ENCODE measurements at places on chromosomes 1 and 21.

GRCh38 chr1:243420946-243421685 is 165.3 kb downstream of the SDCCAG8 start:
- DNase-seq: peak; percentile 25

DNA sequence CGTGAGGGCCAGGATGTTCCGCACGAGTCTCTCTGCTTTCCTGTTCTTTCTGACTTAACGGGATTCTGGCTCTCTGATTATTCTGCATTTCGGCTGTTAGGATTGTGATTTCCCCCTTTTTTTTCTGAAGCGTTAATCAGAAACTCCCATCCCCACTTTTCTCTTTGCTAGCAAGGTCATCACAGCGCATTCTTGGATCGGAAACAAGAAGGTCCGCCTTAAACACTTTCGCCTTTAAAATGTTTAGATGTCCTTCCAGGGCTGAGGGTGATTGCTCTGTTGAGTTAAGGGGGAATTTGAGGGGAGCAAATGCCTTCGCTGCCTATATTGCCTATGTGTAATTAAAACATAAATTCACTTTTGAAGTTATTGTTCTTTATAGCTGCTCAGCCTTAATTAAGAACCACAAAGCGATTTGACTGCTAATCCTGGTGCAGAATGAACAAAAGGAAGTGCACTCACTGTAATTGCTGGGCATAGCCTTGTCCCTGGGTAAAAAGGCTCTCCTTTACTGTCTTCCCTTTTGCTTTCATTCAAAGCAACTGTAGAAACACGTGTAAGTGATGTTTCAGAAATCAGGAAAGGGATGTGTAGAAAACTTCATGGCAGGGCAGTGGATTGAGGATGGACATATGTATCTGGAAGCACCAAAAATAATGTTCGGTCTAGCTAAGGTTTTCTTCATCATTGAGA is 1.2 kb downstream of the LAMC1 start:
- DNase-seq: peak; percentile 44

GRCh38 chr1:230550428-230550827 is 91.9 kb upstream of the COG2 start:
- DNase-seq: no peak

DNA sequence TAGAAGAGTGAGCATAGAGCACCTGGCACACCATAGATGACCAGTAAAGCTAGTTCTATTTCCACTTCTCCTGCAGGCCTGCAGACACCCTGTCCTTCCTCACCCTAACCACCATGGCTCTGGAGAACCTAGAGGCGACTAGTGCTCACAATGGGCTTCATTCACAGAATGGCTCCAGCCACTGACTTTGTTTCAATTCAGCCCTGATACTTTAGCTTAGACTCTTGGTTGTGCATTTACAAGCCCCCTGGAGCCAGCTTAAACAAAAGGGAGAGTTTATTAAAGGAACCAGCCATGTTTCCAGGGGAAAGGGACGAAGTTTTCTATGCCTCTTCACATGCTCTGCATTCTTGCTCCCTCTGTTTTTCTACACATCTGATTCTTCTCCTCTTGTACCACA is 123.7 kb downstream of the NAV1 start:
- no peak for DNase-seq

DNA sequence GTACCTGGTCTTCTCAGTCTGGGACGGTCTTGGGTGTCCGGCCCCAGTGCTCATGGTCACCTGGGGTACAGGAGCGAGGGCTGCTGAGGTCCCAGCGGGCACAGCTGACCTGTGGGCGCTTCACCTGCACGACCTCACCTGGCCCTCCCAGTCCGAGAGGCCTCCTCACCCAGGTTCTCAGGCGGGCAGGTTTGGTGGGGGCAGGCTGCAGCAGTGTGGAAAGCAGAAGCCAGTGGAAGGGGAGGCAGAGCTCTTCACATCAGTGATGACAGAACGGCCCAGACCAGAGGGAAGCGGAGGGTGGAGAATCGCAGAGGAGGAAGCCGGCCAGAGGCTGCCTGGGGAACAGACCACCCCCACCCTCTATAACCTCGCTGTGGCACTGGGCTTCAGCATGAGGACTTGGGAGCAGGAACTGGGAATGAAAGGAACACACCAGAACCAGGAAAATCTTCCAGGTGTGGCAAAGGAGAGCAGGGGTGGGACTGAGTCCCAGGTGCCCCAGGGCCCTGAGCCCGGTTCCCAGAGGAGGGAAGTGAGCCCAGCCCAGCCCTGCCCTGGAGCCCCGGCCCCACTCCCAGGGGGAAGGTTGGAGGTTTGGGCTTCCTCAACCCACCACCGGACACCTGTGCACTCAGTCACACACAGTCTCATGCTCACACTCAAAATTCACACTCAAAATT is 265.2 kb upstream of the VAMP3 start:
- DNase-seq: no peak

DNA sequence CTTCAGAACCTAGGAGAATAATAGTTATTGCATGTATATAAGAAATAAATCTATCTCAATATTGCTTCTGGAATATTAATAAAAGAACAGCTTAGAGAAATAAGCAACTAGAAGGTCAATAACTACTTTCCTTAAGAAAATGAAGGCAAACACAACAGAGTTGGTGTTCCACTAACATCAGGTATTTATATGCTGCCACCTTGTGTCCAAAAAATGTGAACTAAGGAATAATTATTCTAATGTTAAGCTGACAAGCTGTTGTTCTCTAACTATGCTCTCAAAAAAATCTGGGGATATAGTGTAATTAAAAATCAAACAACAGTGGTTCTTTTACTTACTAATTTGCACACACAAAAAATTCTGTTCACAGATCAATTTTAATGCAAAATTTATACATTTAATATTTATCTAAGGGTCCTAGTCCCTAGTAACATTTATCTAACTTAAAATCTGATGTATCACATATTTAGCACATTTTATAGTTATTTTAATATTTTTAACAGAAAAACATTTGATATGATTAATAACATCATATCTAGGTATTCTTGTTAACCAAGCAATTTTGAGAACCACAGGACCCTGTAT is 39.6 kb downstream of the UCHL5 start:
- peak; percentile 85 for DNase-seq

DNA sequence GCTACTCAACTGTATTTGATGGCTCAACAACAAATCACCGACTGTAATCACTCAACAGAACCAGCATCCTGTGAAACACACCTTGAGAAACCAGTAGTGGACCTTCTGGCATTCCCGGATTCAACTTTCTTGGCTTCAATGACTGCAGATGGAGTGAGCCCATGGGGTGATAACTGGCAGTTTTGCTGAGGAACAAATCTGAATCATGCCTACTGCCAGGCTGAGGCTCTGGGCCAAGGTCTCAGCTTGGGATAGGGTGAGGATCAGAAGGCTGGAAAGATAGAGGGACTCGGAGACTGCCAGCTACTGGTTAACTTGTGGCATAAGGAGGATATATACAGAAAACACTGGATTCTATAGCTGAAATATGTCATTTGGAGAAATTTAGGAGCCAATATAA is 63.5 kb upstream of the DIRAS3 start:
- no peak for DNase-seq

- peak; percentile 73 for DNase-seq
These were observed 21.7 kb downstream of the TMEM53 start for GRCh38 chr1:44652445-44653106.

DNA sequence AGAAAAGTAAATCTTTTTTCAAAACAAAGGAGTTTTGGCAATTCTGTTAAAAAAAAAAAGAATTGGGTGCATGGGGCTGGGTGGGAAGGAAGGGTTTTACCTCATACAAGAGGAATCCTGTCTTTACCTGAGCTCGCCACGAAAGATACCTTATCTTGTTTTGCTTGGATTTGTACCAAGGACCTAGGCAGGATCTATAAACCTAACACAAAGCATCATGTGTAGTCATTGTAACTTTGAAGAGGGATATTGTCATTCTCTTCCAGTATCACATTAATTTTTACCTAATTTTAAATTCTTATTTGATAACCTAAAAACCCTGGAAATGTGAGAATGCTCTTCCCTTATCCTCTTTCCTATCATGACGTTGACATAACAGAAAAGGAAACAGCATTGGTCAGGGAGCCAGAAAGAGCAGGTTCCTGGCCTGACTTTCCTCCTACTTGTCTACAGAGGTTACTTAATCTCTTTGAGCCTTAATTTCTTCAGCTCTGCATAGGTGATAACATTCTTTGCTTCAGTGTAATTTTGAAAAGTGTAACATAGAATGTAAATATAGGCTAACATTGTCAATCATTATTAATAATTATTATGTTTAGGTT is 4.0 kb upstream of the LAMC1 start:
- no peak for DNase-seq

GRCh38 chr1:18714404-18715175 is 83.9 kb downstream of the PAX7 start:
- no peak for DNase-seq

GRCh38 chr1:178126741-178127185 is 32.9 kb downstream of the RASAL2 start:
- DNase-seq: peak; percentile 92

DNA sequence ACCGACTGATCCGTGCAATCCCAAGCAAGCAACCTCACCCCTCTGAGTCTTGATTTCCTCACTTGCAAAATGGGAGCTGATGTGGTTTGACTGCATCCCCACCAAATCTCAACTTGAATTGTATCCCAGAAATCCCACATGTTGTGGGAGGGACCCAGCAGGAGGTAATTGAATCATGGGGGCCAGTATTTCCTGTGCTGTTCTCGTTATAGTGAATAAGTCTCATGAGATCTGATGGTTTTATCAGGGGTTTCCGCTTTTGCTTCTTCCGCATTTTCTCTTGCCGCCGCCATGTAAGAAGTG is 58.4 kb downstream of the FHAD1 start:
- peak; percentile 67 for DNase-seq

DNA sequence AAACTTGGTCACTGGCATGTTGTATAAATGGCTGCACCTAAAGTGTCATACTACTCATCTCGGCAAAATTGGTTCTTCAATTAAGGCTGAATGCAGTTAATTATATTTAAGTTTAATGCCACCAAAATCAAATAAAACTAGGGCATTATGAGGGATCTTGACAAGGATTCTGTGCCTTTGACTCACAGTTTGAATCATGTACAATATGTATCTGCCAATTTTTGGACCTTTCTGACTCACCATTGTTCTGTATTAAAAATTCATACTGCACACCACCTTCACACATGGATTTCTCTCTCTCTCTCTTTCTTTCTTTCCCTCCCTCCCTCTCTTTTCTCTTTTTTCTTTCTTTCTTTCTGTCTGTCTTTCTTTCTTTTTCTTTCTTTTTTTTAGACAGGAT is 14.1 kb upstream of the STXBP3 start:
- no peak for DNase-seq

- peak; percentile 13 for DNase-seq
These were observed 124.3 kb downstream of the VAV3 start for GRCh38 chr1:107840725-107841124.

GRCh38 chr1:51610637-51611036 is 6.3 kb upstream of the OSBPL9 start:
- no peak for DNase-seq

GRCh38 chr1:207966521-207966920 is 55.6 kb upstream of the CD34 start:
- DNase-seq: no peak

DNA sequence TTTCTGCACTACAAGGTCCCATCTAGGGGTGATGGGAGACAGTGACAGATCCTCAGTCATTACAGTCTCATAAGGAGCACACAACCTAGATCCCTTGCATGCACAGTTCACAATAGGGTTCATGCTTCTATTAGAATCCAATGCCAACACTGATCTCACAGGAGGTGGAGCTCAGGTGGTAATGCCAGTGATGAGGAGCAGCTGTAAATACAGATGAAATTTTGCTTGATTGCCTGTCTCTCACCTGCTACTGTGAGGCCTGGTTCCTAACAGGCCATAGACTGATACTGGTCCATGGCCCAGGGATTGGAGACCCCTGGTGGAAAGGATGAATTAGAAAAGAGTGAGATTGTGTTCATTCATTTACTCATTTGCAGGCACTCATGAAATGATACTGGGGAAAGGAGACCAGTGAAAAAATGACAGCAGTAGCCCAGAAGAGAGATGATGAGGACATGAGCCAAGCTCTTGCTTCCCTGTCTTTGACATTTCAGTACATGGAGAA is 251.6 kb upstream of the DUSP10 start:
- DNase-seq: no peak

DNA sequence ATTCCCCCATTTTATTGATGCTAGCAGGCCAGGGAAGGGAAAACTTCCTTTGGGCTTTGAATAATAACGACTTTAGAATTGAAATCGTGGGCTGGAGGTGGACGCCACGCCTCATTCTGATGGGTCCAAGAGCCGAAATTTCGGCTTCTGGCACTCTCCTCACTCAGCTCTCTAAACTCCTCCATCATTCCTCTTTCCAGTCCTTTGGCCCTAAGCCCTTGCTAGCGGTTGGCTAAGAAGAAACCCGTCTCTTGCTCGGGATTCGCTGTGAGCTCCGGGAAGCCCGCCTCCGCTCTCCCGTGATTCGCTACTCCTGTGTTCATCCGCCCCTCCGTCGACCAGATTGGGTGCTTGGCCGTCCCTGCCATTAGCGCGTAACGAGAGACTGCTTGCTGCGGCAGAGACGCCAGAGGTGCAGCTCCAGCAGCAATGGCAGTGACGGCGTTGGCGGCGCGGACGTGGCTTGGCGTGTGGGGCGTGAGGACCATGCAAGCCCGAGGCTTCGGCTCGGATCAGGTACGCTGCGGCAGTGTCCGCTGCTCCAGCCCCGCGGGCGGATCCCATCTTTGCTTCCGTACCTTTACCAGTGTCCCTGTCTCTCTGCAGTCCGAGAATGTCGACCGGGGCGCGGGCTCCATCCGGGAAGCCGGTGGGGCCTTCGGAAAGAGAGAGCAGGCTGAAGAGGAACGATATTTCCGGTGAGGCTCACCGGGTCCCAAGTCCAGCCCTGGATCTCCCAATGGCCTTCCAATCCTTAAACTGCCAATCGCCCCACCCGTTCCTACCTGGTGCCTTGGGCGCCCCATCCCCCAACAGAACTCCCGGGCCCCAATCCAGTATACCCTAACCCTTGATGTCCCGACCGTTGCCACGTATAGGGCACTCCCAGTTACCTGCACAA is at the start of gene ATP5IF1:
ATP5IF1 (plus strand) TSS at position 370 of the 901 bp plus-strand sequence; CDS start at position 430, 60 bp downstream.
- peak; percentile 99 for DNase-seq

- DNase-seq: no peak
These were observed 5.8 kb upstream of the LCE6A start for GRCh38 chr1:152836870-152837269.

- DNase-seq: no peak
These were observed 67.9 kb upstream of the DYNLT5 start for GRCh38 chr1:66684353-66684752.

- peak; percentile 96 for DNase-seq
These were observed 857.4 kb downstream of the USP25 start for GRCh38 chr21:16587141-16587581.

GRCh38 chr1:200257235-200257634 is 152.6 kb downstream of the ZNF281 start:
- DNase-seq: no peak
